ENCODE measurements at places on chromosomes 4 and X. TPM values are rescaled to one million over a fixed set of nuclear protein-coding genes. Genes with fewer than 3 reads are reported as not detected.

GRCh38 chr4:85928775-85929591, 430.9 kb downstream of the MAPK10 start:
- no peak for DNase-seq

DNA sequence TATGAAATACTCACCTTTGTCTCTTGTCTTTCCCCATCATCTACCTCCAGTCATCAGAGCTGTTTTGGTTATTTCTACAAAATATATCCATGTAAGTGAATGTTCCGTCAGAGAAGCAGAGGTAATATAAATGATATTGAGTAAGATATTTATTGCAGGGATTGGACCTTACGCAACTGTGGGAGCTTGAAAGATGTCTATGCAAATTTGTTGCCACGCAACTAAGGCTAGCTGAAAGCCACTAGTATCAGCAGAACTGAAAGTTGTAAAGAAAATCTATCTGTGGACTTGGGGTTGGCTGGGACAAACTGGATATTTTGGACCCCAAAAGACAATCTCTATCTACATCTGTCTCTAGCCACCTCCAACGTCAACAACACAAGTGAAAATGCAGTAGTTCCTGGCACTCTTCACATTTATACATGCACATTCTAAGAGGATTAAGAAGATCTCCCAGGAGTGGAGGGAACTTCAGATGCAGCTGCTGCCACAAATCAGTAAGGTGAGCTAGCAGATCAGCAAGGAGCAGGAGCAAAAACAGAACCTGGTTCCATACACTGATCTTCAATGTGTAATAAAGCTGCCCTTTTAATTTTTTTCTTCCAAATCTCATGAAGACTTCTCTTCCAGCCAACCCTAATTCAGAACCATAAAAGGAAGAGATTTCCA, 8.5 kb upstream of the CCSER1 start:
- DNase-seq = no peak

- no peak for DNase-seq
Observed at GRCh38 chr4:183855323-183856190, 49.5 kb upstream of the STOX2 start.

GRCh38 chr4:25767877-25768725, 94.7 kb downstream of the SEL1L3 start:
- DNase-seq = no peak

DNA sequence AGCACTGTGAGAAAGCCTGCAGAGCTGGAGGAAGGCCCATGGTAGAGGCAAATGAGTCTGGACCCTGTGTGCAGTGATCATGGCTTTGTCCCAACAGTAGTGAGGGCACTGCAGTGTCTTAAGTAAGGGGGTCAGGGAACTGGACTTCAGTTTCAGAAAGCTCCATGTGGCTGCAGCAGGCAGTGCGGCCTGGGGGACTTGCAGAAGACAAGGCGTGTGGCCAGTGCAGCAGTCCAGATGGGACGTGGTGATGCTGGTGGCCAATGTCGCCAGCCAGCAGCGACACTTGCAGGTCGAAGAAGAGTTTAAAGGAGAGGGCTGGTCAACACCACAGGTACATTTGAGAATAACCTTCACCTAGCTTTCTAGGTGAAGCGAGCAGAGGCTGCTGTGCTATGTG, 113.4 kb downstream of the ZNF827 start:
- DNase-seq = no peak

DNA sequence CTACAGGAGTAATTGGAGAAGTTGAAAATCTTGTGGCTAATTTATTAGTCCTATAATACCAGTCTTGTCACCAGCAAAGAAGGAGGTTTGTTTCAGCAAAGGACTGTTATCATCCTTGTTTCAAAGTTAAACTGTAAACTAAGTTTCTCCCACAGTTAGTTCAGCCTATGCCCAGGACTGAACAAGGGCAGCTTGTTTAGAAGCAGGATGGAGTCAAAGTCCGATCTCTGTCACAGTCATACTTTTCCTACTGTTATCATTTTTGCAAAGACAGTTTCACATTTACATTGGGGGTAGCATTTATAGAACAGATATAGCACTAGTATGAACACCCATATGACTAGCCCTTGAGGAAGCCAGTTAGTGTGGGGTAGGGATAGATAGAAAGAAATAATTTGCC, 46.4 kb downstream of the AKAP4 start:
- no peak for DNase-seq

DNA sequence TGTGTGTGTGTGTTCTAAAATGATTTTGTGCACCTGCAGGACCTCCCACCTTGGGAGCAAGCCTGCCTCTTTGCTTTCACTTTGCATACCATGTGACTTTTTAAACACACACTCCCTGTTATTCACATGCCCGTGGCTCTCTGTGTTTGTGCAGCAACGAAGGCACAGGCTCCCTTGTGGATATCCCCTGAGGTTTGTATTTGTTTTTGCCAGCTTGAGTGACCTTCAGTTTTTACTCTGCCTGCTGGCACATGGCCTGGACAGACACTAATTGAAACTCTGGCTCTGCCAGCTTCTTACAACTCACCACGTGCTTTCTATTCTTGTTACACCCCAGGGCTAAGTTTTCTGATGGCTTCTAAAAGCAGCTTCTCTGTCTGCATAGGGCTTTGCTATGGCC, 885.8 kb downstream of the SH3BGRL start:
- no peak for DNase-seq

- no peak for DNase-seq
Observed at GRCh38 chr4:86657910-86658309, 63.8 kb downstream of the PTPN13 start.

GRCh38 chrX:45592101-45592500, 391.4 kb upstream of the DIPK2B start:
- no peak for DNase-seq

GRCh38 chr4:37388681-37389365, 144.3 kb downstream of the NWD2 start:
- no peak for DNase-seq

DNA sequence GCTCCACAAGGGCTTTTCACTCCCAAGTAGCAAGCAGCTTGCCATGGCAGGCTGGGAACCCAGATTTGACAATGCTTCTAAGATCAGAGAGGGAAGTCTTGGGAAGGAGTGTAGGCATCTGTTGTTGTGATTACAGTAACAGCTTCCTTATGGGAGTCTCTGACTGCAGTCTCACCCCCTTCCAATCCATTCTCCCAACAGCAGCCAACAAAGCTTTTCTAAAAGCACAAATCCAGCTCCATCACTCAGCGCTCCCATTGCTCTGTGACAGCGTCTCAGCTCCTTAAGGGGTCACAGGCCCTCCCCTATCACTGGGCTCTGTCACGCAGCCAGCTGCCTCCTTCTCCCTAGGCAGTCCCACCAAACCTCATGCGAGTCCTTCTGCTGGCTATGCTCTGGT, 7.1 kb downstream of the IGFBP7 start:
- DNase-seq = no peak

DNA sequence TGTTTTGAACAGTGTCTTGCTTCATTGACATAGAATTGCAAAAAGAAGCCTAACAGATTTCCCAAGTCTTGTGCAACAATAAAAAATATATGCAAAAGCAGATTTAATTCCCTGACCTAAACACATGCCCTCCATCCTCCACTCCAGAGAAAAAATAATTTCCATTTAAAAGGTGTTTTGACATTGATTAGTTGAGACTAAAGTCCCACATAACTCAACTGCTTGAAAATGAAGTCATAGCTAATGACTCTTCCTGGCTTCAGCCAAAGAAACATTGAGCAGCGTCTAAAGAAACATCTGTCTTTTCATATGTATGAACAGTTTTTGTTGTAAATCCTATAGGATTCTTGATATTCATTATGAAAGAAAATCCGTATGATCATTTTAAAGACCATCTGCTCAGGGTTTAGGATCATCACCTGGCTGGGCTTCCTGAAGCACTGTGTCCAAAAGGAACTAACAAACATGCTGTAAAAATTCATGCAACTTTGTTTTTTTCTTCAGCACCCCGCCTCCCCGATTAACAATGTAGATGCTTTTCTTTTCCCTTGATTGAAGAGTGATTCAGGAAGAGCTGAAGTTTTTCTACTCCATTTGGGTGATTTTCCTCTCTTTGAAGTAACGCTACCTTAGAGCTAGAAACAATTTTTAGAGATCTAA, 273.4 kb downstream of the HS3ST1 start:
- no peak for DNase-seq

DNA sequence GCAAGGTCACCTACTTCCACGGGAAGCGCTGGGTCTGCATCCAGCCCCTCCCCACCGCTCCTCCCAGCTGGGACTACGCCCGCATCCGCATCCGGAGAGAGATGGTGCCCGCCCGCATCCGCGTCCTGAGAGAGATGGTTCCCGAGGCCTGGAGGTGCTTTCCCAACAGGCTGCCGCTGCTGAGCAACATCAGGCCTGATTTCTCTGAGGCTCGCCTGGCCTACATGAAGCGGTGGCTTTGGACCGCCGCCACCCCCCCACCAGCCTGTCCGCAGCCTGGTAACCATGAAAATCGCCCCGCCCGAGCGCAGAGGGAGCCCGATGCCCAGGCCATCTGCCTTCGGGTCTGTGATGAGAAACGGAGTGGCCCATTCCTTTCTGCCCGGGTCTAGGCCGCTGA, 18.1 kb downstream of the CLTRN start:
- no peak for DNase-seq

DNA sequence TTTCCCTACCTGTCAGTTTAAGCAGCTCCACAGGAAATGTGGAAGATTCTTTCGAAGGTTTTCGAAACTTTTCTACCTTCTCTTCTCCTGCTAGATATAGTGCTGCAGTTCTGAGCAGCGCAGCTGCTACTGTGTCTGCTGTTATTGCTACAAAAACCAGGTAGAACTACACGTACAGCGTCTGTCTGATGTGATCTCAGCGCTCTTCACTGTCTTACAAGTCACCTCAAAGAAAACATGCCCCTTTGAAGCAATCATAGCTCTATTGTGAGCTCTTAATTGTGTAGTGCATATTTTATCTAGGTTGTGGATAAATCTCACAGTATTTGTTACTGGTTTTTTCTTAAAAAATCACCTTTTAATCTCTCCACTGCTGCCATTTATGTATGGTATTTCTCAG, 147.6 kb upstream of the BMPR1B start:
- DNase-seq = no peak

DNA sequence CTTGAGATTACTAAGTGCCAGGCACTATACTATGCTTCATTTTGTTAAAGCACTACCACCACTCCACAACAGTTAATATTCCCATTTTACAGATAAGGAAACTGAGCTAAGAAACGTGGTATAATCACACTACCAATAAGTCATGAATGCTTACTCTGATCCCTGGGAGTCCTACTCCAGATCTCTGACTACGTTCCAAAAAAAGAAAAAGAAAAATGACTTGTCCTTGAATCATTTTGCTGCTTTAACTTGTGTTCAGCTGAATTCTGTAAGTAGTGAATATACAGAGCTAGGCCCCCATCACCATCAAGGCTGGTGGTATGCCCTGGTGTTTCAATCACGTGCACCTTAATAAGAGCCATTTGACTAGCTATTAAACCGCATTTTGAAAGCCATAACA, 39.4 kb downstream of the LDB2 start:
- DNase-seq = no peak

DNA sequence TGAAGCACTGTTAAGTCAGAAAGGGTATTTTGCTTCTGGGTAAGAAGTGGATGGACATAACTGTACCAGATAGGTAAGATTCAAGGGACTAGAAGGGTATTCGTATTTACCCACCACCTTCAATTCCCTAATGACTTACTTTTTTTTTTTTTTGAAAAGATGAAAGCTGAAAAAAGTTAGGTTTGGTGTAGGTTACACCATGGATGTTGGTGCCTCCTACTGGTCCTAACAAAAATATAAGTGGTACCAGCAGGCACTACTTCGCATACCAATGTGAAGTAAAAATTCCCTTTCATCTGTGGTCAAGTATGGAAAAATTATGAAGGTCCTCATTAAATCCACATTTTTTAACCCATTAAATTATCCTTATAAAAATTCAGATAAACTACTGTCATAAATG, 7.2 kb downstream of the ANKRD17 start:
- DNase-seq = no peak

- DNase-seq = no peak
Observed at GRCh38 chr4:83413676-83414075, 41.9 kb downstream of the HELQ start.

DNA sequence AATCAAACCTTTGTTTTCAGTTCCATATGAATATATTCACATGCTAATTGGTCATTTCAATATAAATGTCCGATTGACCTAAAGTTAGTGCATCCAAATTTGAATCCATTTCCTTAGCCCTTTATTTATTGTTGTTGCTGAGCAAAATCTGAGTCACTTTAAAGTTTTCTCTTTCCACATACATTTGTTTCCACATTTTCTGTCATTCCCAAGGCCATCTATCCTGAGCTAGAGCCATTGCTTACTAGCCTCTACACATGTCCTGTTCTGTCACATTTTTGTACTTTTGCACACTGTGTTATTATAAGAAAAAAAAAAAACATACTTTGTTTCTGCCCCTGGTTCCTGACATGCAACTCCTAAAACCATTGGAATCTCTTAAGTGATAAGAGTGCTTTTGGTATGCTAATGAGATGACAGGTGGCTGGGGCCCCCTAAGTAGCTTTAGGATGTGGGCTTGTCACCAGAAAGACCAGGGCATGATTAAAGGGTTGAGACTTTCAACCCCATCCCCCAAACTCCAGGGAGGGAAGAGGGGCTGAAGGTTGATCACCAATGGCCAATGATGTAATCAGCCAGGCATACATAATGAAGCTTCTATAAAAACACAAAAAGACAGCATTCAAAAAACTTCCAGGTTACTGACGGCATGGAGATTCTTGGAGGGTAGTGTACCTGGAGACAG, 353.3 kb upstream of the MAGEB16 start:
- DNase-seq = no peak

DNA sequence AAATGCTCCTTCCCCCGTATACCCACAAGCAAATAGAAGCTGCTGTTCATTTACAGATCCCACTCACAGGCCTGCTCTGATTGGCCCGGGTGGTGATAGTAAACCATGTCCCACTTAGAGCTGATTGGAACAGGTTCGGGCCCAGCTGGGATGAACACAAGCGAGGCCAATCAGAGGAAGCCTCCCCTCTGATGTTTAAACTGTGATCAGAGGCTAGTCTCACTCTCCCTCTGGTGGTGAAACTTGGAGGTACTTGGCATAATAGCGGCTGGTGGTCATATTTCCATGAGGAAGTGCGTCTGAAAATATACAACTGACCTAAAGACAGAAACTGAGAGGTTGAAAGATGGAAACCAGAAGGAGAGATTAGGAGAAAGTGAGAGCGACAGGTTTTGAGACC, 51.5 kb upstream of the TRPC3 start:
- DNase-seq = no peak

GRCh38 chr4:25007598-25007997, 23.1 kb downstream of the LGI2 start:
- no peak for DNase-seq

DNA sequence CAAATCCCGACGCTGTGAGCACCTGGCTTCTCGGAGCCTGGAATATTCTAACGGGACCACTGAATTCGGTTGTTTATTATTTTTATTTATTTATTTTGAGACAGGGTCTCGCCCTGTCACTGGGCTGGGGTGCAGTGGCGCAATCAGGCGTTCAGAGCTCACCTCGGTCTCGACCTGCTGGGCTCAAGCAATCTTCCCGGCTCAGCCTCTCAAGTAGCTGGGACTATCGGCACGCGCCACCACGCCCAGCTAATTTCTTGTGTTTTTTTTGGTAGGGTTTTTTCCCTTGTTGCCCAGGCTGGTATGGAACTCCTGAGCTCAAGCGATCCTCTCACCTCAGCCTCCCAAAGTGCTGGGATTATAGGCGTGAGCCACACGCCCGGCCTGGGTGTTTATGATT, 21.5 kb upstream of the S100P start:
- DNase-seq = no peak

- no peak for DNase-seq
Observed at GRCh38 chrX:31483336-31483735, 411.5 kb upstream of the FTHL17 start.

The ATP6AP2 gene
- total RNA-seq = 43.7 TPM

The MEPE gene
- not detected for total RNA-seq

The FGFR3 gene
- total RNA-seq = 4.7 TPM

The COX7B2 gene
- total RNA-seq = not detected

The DDX60 gene
- 10.8 TPM for total RNA-seq

Data from cardiac septum (tissue), 1 donor.